ENCODE measurements at places on chromosomes 7 and 10. TPM values are rescaled to one million over a fixed set of nuclear protein-coding genes. Genes with fewer than 3 reads are reported as not detected.

GRCh38 chr7:155342313-155342712, 44.6 kb downstream of the INSIG1 start:
- DNase-seq, result no peak

GRCh38 chr7:43914795-43915194, 8.4 kb upstream of the URGCP start:
- DNase-seq, result no peak

PILRA gene
- polyA plus RNA-seq, result 5.8 TPM

HOXA6 gene
- 4.0 TPM for polyA plus RNA-seq

DNA sequence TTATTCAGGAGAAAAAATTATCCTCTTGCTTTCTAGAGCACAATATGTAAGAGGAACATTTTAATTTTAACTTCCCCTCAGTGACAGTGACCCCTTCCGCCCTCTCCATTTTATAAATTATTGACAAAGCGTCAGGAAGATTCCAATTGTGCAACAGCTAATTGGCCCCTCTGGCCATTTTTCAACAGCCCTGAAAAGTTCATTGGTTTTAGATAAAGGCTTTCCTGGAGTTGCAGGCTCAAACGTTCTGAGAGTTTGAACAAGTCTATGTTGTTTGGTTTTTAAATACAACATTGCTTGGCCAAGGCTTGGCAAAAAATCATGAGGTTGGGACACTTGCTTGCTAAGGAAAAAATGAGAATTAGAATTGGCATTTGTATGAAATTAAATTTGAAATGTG, 422.2 kb upstream of the ANKRD30A start:
- no peak for DNase-seq

TMEM254 gene
- 49.6 TPM for polyA plus RNA-seq

PILRB gene
- 64.8 TPM for polyA plus RNA-seq

- DNase-seq, result no peak
Measured at GRCh38 chr10:12418725-12419261, 69.4 kb downstream of the CAMK1D start.

Data from large intestine (tissue), 12 donors.